ENCODE measurements at places on chromosomes 5 and 9.

- no peak for DNase-seq
Observed at GRCh38 chr9:24616863-24617262, 71.2 kb upstream of the IZUMO3 start.

DNA sequence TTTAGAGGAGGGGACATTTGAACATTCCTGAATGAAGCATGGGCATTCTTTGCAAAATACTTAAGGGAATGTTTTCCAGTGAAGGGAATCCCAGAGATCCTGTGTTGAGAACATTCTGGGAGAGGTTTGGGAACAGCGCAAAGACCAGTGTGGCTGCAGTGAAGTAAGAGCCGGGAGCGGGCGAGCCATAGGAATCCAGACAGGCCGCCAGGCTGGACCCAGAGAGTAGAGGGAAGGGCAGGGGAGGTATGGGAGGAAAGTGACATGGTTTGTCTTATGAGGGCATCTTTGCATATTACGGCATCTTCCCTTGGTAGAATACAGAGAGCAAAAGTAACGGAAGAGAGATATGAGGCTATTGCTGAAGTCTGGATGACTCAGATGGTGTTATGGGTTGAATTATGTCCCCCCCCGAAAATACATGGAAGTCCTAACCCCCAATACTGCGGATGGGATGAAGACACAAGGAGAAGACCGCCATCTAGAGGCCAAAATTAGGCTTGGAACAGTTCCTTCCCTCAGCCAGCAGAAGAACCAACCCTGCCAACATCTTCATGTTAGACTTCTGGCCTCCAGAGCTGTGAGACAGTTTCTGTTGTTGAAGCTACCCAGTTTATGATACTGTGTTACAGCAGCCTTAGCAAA lies 268.2 kb downstream of the MAST4 start:
- DNase-seq, result no peak

DNA sequence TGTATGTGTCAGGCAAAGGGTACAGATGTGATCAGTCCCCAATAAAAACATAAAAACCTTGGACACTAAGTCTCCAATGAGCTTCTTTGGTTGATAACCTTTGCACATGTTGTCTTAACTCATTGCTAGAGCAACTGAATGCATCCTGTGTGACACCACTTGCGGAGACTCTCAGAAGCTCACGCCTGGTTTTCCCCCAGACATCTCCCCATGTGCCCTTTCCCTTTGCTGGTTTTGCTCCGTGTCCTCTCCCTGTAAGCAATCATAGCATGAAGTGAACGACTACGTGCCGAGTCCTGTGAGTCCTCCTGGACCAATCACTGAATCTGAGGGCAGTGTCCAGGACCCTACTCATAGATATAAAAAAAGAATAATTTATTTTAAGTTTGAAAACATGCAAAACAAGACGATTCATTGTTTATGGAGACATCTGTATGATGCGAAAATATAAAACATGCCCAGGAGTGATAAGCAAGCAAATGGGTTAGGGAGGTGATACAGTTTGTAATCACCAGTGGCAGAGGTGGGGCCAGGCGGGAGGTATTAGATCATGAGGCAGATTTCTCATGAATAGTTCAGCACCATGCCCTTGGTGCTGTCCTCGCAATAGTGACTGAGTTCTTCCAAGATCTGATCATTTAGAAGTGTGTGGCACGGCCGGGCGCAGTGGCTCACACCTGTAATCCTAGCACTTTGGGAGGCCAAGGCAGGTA lies 115.5 kb downstream of the MED10 start:
- no peak for DNase-seq

GRCh38 chr9:21558615-21559401 lies 76.7 kb upstream of the IFNE start:
- no peak for DNase-seq

GRCh38 chr5:153632748-153633290 lies 142.3 kb downstream of the GRIA1 start:
- DNase-seq, result no peak

GRCh38 chr5:116454417-116454927 lies 120.2 kb downstream of the SEMA6A start:
- no peak for DNase-seq

- no peak for DNase-seq
Observed at GRCh38 chr5:115262011-115262320, 711 bp downstream of the PGGT1B start.

- DNase-seq, result no peak
Observed at GRCh38 chr5:130532786-130533185, 628.5 kb downstream of the CHSY3 start.

- no peak for DNase-seq
Observed at GRCh38 chr5:67346611-67347010, 150.0 kb upstream of the CD180 start.

DNA sequence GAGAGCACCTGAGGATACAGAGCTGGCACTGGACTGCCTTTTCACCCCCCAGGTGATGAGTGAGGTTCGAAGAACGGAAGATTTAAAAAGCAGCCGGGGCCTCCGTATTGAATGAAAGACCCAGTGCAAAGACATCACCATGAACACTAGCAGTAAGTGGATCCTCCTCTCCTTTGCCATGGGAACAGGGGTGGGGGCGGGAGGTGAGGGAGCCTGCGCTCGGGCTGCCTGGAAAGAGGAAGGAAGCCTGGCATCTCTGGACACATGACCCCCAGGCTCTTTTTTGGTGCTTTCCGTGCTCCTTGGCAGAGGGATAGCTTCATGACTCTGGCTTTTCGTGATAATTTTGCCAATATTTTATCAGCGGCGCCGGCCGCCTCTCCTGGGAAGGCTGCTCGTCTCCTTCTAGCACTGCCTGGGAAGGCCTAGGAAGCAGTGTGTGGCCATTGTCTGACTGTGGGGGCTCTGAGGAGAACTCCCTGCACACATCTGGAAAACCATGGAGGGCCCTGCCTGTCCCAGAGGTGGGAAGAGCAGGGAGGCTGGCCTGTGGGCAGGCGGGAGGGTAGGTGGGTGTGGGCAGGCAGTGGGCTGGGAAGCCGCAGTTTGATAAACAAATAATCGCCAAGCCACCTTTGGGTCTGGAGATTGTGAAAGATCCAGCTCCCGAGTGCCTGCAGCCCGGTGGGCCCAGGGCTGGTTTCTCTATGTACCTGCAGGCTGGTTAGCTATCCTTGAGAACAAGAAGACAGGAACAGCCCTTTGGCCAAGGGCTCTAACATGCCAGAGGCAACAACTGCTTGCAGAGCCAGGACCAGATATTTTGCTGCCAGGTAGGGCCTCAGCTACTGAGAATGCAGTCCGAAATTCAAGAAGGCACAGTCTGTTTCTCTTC lies 911 bp downstream of the ABLIM3 start:
- DNase-seq, result no peak

- DNase-seq, result no peak
Observed at GRCh38 chr9:87827341-87827740, 55.3 kb upstream of the SPATA31E1 start.

GRCh38 chr5:147400126-147400809 lies 109.6 kb downstream of the DPYSL3 start:
- DNase-seq, result no peak

DNA sequence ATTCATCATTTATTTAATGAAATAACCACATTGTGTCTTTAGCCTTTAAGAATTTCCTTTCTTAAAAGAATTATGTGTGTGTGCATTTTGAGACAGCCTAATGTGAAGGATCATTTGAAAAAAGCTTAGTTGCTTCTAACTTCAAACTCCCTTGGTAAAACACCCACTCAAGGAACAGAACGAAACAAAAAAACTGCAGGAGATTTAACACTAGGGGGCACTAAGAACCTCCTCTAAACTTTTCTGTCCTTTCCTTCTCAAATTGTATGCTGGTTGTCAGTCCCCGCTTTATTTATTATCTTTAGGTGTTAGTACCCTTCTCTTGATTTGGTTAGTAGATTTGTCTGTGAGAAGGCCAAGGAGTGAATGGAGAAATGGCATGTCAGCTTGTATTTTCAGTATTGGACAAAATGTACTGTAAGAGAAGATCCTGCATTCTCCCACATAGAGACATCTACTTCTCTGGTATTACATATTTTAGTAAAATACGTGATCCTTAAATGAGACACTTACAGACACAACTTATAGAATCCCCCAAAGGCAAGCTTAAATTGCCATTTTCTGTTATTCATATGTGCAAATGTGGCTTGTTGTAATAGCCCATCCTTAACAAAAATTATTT lies 229.7 kb downstream of the MRPS30 start:
- DNase-seq, result no peak

GRCh38 chr9:33265211-33265865 lies 489 bp downstream of the CHMP5 start:
- no peak for DNase-seq

DNA sequence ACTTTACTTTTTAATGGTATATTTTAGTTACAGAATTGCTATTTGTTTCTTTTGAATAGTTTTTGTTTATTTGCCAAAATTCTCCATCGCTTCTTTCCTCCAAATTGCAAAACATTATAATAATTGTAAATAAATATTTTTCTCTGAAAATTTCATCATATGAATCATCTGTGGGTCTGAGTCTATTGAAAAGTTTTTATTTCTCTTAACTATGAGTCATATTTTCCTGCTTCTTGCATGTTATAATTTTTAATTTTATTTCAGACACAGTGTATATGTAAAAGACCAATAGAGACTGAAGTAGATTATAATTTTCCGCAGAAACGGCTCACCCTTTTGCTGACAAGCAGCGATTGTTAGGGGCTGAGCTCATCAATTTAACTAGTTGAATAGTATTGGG lies 279.1 kb upstream of the IL12B start:
- no peak for DNase-seq

GRCh38 chr5:73174100-73174815 lies 1.3 kb downstream of the TMEM174 start:
- DNase-seq, result no peak

- no peak for DNase-seq
Observed at GRCh38 chr9:114163517-114163951, 8.2 kb downstream of the COL27A1 start.

DNA sequence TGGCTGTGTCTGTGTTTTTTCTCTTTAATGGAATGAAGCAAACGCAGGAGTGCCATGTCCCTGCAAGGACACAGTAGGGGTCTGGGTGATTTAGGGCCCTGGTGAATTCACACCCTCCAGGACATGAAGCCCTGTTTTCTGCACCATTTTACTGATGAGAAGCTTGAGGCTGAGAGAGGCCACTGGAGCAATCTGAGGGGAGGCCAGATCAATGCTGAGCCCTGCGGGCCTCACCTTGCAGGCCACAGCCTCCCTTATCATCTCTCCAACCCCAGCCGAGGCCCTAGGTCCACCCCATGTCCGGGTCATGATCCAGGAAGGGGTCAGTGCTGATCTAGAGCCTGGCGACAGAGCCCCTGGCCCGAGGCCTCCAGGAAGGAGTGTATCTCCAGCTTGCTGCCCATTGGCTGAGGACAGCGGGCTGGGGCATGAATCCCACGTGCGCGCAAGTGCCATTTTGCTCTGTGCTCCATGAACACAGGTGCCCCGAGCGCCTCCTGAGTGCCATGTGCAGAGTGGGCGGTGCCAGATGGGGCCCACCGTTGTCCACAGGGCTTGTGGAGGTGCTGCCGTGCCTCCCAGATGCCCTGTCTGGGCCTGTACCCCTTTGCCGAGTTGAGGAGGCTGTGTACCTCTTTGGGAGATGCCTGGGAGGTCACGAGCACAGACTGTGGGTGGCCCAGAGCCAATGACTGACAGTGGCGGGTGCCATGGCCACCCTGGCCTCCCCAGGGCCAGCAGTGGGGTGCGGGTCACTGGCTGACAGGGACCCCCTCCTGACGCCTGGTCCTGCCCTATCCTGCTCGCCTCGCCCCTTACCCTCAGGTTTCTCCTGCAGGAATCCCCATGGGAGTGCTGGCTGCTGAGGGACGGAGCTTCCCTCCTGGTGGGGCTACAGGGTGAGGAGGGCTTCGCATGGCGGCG lies 32.3 kb upstream of the LPCAT1 start:
- no peak for DNase-seq

GRCh38 chr5:176743136-176743861 lies 67.1 kb upstream of the UNC5A start:
- no peak for DNase-seq

GRCh38 chr5:139561655-139562451 lies 714 bp downstream of the UBE2D2 start:
- DNase-seq, result peak; percentile 64

- DNase-seq, result peak; percentile 53
Observed at GRCh38 chr9:134396825-134397224, 70.6 kb downstream of the RXRA start.

- no peak for DNase-seq
Observed at GRCh38 chr5:150746-151145, 40.5 kb upstream of the LRRC14B start.

- DNase-seq, result no peak
Observed at GRCh38 chr5:152374711-152375275, 30.3 kb downstream of the NMUR2 start.

- no peak for DNase-seq
Observed at GRCh38 chr9:4904322-4905134, 80.5 kb upstream of the JAK2 start.

DNA sequence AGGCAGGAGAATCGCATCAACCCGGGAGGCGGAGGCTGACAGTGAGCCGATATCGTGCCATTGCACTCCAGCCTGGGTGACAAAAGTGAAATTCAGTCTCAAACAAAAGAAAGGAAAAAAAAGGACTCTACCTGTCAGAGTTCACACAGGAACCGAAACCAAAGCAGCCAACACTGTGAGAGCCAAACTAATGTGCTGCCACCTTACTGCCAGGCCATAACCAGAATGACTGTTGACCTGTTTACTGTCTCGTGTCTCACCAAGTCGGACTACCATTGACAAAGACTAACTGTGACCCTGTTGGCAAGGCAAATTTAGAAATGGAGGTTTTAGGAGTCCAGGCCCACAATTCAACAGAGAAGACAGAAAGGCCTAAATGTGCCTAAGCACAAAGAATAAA lies 112.4 kb downstream of the ANXA2R start:
- no peak for DNase-seq

DNA sequence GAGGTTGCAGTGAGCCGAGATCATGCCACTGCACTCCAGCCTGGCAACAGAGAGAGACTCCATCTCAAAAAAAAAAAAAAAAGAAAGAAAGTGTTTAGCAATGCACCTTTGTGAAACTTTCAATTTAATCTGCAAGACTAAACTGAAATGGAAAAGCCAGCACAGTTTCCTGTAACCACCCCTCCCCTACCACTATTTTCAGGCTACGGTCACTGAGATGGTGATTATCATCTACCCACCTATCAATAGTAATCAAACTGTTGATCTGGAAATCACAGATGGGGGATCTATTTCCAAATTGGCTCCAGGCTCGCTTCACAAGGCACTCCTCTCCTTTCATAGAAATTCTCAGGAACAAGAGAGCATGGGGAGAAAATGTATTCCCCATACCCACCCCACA lies 30.6 kb upstream of the IL7R start:
- DNase-seq, result no peak

GRCh38 chr5:175060257-175060656 lies 335.9 kb downstream of the MSX2 start:
- DNase-seq, result no peak
